ENCODE measurements at places on chromosomes 7 and 10.
A peak's percentile ranks its signal among the peaks of the same experiment; 100 is the strongest.

- DNase-seq, result no peak
These were observed 3.4 kb upstream of the TBRG4 start for GRCh38 chr7:45114926-45115325.

DNA sequence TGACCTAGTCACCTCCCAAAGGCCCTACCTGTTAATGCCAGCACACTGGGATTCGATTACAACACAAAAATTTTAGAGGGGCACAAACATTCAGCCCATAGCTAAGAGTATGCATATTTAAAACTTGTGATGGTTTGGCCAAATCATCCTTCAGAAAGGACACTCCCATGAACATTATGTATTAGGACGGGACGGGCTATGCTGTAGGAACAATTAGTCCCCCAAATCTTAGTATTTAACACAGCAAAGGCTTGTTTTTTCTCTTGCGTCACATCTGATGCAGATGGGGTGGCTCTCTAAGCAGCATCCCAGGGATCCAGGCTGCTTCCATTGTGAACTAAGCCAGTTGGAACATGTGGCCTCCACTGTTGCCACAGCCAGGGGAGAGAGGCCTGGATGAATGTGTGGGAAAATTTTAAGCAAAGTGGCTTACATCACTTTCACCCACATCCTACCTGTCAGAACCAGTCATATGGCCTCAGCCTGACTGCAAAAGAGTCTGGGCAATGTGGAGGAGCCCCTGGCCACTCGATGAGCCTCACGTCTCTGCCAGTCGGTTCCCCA lies 26.6 kb downstream of the CHST3 start:
- no peak for DNase-seq

DNA sequence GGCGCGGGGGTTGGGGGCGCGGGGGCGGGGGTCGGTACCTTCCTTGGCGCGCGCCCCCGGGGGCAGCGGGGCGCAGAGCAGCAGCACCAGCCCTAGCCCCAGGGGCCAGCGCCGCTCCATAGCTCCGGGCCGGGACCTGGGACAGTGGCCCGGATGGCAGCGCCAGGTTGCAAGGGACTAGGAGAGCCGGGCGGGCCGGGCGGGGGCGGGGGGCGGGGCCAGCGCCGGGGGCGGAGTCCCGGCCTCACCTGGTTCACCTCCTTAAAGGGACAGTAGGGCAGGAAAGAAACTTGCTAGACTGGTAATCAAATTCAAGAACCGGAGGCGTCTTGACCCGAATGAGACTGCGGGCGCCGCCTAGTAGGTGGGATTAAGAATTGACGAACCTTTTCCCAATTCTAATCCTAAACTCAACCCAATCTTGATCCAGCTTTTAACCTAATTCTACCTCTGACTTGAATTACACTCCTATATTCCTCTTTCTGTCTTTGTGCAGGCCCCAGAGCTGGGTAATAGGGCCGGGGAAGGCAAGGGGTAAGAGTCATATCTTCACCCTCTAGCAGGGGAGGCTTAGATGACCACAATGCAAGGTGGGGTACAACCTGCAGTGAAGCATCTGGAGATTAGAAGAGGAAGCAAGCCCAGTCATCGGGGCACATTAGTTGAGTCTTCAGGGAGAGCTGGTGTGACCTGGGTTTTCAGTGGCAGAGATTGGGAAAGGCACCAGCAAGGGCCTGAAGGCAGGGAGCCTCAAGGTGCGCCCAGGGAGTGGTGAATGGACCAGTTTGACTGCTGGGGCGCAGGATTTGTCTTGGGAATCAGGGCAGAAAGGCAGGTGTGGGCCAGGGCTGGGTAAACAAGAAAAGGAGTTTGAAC lies at the start of gene EPHA1:
TSS of gene EPHA1 (minus strand) at position 171 of the 876 bp plus-strand sequence. CDS start at position 120, 51 bp downstream.
- DNase-seq, result no peak

GRCh38 chr7:30225863-30226613 lies 58.4 kb upstream of the ZNRF2 start:
- DNase-seq, result peak; percentile 84

GRCh38 chr7:73429622-73430505 lies 3.7 kb upstream of the FZD9 start:
- no peak for DNase-seq

DNA sequence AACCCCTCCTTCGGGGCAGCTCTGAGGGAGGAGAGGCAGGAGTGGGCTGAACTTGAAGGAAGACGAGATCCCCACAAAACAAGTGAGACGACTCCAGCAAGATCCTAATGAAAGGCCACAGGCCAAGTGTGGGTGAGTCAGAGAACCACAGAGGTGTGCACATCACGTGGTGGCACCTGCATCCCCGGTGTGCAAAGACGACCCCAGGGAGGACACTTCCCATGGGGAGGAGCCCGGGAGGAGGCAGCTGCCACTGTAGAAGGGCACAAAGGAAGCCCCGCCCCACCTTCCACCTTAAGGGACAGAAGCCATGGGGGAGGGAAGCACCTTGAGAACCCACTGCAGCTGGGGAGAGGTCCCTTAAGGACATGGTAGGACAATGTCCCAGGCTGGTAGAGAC lies 45.7 kb downstream of the ESYT2 start:
- DNase-seq, result no peak

- no peak for DNase-seq
These were observed at the start of gene SLC29A4 for GRCh38 chr7:5282543-5283316. TSS of gene SLC29A4 (plus strand) at chr7:5282943. CDS start at chr7:5287817, 4,874 bp downstream.

DNA sequence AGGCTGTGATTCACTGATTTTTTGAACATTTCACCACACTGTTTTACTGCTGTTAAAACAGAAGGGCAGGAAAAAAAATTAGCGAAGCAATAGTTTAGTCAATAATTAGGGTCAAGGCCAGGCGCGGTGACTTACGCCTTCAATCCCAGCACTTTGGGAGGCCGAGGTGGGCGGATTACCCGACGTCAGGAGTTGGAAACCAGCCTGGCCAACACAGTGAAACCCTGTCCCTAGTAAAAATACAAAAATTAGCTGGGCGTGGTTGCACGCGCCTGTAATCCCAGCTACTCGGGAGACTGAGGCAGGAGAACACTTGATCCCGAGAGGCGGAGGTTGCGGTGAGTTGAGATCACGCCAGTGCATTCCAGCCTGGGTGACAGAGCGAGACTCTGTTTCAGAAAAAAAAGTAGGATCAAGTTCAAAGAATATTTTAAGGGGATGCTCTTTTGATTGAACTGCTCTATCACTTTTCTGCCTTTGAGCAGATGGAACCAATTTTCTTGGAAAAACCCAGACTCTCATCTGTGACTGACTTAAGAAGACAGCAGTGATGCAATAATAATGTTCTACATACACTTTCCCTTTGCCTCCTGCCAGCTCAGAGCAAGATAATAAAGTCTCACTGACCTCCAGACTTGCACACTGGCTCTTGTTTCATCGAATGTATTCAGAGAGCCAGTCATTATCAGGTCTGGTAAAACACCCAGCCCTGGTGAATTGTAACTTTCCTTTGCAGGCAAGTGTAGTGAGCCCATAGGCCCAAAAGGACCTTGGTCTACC lies 1.6 kb upstream of the PPA1 start:
- no peak for DNase-seq

DNA sequence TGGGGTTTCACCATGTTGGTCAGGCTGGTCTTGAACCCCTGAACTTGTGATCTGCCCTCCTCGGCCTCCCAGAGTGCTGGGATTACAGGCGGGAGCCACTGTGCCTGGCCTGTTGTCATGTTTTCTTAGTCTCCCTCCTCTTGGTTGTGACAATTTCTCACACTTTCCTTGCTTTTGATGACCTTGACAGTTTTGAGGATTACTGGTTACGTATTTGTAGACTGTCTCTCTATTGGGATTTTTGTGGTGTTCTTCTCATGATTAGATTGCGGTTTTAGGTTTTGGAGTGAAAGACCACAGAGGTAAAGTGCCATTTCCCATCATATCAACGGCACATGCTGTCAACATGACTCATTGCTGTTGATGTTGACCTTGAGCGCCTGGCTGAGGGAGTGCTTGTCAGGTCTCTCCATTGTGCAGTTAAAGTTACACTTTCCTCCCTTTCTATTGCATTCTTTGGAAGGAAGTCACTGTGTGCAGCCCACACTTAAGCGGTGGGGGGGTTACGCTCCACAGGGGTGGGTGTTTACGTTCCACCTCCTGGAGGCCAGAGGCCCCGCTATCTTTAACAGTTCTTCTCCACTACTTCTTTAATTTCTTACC lies 10.8 kb downstream of the NEURL1 start:
- DNase-seq, result peak; percentile 99

GRCh38 chr7:75808106-75808505 lies 5.5 kb downstream of the CCL24 start:
- DNase-seq, result no peak

- no peak for DNase-seq
These were observed 260.2 kb upstream of the PRKCQ start for GRCh38 chr10:6840201-6840691.

DNA sequence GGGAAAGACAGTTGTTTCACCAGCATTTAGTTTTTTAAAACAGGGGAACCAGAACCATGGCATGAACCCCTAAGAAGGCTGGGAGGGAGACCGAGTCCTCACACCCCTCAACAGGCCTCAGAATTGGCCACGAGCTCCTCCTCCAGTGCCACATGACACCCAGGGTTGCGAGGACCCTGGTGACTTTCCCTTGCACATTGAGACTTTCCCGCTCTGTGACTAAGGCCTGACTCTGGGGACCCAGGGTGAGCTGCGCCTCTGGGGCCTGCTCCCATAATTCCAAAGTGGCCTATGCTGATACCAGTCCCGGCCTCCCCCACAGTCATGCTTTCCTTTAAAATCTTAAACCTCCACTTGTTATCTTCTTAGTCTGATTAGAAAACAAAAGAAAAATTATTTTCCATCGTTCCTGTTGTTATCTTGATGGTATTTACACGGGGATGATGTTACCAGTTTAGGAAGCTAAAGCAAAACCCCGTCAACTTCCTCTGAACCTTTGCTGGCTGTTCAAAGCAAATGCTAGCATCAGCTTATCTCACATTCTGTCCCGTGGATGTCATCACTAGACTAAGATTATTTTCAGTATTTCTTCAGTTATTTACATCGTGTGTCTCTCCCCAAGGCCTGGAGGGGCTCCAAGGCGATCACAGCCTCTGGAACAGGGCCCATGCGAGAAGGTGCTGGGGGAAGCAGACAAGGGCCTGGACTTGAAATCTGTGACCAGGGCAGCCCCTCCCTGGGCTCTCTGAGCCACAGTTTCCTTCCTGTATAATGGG lies 42.1 kb downstream of the FAM53B start:
- no peak for DNase-seq

- no peak for DNase-seq
These were observed 148.2 kb upstream of the SLC26A5 start for GRCh38 chr7:103594186-103594585.

DNA sequence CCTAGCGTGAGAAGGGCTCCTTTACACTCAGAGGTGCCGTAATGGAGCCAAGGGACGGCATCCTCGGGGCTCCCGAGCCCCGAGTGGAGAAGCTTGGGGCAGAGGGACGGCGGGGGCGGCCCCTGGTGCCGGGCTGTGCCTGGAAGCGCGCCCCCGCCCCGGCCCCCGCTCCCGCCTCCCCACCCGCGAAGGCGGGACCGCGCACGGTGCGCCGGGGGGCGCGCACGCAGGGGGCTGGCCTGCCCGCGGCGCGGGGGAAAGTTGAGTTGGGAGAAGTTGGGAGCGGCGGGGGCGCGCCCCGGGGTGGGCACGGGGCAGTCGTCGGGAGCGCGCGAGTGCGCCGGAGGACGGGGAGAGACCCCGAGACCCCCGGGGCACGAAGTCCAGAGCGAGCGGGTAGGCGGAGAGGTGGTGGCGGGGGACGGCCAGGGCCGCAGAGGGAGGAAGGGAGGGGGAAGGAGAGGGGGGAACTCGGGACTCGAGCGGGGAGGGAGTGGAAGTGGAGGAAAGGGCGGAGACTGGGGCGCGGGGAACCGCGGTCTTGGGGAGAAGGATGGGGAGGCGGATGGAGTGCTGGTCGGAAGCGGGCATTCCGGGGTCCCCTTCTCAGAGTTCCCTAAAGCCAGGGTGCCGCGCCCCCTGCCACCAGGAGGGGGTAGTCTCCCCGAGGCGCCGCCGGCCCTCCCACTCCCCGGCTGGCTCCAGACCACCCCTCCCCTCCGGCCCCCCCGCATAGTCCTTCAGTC lies at the start of gene SLC4A2:
TSS of gene SLC4A2 (plus strand) at position 223 of the 746 bp plus-strand sequence. CDS start 2,399 bp downstream, outside the sequence.
- peak; percentile 46 for DNase-seq

DNA sequence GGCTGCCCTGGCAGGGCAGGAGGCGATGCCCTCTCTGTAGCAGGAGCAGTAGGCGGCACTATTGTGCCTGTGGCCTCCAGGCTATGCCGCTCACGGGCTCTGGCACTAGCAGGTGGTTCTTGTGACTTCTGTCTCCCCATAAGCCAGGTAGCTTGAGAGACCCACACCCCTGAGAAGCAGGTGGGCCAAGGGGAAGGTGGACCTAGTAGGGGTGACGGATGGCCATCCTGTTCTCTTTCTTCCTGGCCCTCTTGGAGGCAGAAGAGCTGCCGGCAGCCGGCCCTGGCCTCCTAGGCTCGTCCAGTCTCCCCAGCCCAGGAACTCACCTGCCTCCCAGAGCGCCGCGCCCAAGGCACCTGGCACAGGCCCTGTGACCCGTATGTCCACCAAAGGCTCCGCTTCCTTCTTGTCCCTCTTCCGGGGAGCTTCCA lies 15.4 kb downstream of the MMRN2 start:
- no peak for DNase-seq

DNA sequence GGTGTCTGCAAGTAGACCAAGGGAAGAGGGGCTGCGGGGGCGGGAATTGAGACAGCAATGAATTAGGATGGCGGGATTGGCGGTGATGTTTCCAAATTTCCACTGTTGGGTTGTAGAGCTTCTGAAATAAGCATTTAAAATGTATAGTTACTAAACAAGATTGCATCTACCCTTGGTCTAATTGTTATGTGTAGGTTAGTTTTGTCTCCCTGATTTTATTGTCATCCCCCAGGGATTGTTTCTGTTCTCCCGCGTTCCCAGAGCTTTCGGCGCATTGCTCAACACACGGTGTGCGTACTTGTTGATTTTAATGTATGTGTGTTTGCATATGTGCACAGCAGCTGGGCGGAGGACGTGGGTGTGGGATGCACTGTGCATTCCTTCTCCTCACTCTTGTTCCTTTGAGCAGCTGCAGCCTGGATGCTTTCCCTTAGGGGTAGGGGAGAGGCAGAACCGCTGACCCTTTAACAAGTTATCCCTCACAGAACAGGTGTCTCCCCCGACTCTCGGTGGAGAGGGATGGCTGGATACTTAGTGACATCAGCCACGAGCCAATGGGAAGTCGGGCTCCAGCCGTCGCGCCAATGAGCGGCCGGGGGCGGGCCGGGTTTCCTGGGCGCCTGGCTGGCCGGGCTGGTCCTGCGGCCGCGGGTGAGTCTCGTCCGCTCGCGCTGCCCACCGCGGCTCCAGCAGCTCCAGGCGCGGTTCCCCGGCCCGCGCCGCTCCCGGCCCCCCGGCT lies at the start of gene TSPAN33:
TSS of gene TSPAN33 (plus strand) at position 613 of the 739 bp plus-strand sequence. CDS start 274 bp downstream, outside the sequence.
- peak; percentile 48 for DNase-seq

- DNase-seq, result no peak
These were observed 6.4 kb upstream of the IGFBP1 start for GRCh38 chr7:45881759-45882464.

DNA sequence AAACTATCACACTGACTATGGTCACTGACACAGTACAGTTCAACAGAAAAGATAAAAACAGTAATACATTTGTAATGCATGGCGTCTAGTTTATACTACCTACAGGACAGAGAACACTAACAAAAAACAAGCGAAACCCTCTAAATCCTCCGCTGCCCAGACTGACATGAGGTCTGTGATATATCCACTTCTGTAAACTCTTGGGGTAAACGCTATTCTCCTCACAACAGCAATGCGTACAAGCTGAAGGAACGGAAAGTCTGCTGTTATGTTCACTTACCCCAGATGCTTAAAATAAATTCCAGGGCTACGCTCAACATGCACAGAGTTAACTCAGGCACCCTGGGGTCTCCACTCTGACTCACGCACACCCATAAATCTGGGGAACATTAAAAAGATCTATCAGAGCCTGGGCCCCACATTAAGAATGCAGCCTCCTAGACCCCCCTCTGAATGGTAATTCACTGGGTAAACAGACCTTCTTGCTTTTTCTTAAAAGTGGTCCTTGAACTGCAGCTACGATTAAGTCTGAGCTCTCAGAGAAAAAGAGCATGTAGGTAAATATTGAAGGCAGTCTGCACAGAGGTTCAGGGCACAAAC lies 105.6 kb downstream of the CTBP2 start:
- DNase-seq, result no peak

Measured in RCC 7860 (cell line).